ENCODE measurements at places on chromosomes 11 and 22. TPM values are rescaled to one million over a fixed set of nuclear protein-coding genes. Genes with fewer than 3 reads are reported as not detected.

Gene SPON1
- total RNA-seq = 30.5 TPM

Gene TEX12
- 0.20 TPM for total RNA-seq

Gene WBP2NL
- 0.73 TPM for total RNA-seq

Gene MUC2
- total RNA-seq = not detected

Gene MEI1
- total RNA-seq = 0.26 TPM

Gene NOL12
- 11.3 TPM for total RNA-seq

Gene DRICH1
- total RNA-seq = 0.26 TPM

Gene ELMOD1
- 1.1 TPM for total RNA-seq

Gene TBX1
- not detected for total RNA-seq

Gene OR8A1
- total RNA-seq = not detected

Gene PHLDB1
- 157 TPM for total RNA-seq

Gene RHOD
- 10.6 TPM for total RNA-seq

Gene OR9G4
- not detected for total RNA-seq

Gene BRSK2
- total RNA-seq = 0.46 TPM

Gene TCP11L1
- total RNA-seq = 30.2 TPM

Gene ADM2
- total RNA-seq = 3.5 TPM

Gene ARVCF
- total RNA-seq = 8.5 TPM

Gene KCNJ11
- not detected for total RNA-seq

Gene C22orf31
- not detected for total RNA-seq

Gene P2RY2
- 0.92 TPM for total RNA-seq

Gene NCR3LG1
- total RNA-seq = 8.4 TPM

Gene TIGD3
- total RNA-seq = 0.07 TPM

Gene APOA4
- total RNA-seq = not detected

Gene FGF3
- not detected for total RNA-seq

Gene TRPC6
- 0.89 TPM for total RNA-seq

Gene GPHA2
- total RNA-seq = not detected

Gene INS
- total RNA-seq = not detected

Gene C1QTNF5
- 15.8 TPM for total RNA-seq

Gene NEFH
- total RNA-seq = 0.53 TPM

Gene OR8B3
- total RNA-seq = not detected

Gene MAP6
- 2.4 TPM for total RNA-seq

Gene SMIM35
- not detected for total RNA-seq

Gene OTOG
- not detected for total RNA-seq

Gene BLID
- total RNA-seq = 40.5 TPM

Gene TIMP3
- total RNA-seq = 195 TPM

Gene BATF2
- 0.13 TPM for total RNA-seq

Gene KRTAP5-1
- total RNA-seq = not detected

Gene ST3GAL4
- total RNA-seq = 35.1 TPM

All from smooth muscle cell of the pulmonary artery (primary cell).